ENCODE measurements at places on chromosomes 11 and 22. TPM values are rescaled to one million over a fixed set of nuclear protein-coding genes. Genes with fewer than 3 reads are reported as not detected.
A peak's percentile ranks its signal among the peaks of the same experiment; 100 is the strongest.

- peak; percentile 10 for DNase-seq
Observed at GRCh38 chr11:102111011-102111786, 952 bp downstream of the YAP1 start.

- no peak for DNase-seq
Observed at GRCh38 chr11:23284631-23285030, 424.4 kb upstream of the CCDC179 start.

DNA sequence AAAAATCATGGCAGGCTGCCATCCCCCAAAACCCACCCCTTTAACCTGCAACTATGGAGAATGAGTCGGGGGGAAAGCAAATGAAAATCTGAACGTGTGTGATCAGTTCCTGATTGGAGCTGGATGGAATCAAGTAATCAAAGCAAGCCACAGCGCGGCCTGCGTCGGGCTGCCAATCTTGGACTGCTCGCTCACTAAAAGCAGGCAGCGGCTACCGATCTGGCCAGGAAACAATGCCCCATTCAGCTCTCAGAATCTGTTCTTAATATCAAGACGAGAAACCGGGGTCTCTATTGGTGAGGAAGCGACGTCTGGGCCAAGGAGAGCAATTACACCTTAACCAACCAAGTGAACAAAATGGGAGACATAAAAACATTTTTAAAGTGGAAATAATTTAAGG lies 472.2 kb downstream of the SOX6 start:
- no peak for DNase-seq

- no peak for DNase-seq
Observed at GRCh38 chr11:15346907-15347306, 232.2 kb downstream of the INSC start.

GRCh38 chr22:41106122-41106968 lies 14.0 kb downstream of the EP300 start:
- no peak for DNase-seq

DNA sequence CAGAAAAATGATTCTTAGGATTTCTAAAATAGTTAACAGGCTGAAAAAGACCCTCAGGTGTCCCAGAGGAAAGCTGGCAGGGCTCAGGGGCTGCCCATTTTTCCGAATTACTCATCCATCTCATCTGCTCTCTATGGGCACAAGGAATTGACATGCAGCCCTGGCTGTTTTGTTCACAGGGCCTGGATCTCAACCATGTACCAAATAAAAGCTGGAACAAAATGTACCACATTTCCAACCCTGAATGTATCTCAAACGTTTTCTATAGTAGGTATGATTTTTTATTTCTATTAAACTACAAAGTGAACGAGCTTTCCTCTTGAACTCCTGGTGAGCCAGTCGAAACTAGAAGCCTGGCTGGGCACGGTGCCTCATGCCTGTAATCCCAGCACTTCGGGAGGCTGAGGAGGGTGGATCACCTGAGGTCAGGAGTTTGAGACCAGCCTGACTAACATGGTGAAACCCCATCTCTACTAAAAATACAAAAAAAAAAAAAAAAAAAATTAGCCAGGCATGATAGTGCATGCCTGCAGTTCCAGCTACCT lies 43.8 kb upstream of the RASD2 start:
- DNase-seq, result no peak

GRCh38 chr22:49210606-49211005 lies 617.1 kb downstream of the BRD1 start:
- no peak for DNase-seq

- DNase-seq, result no peak
Observed at GRCh38 chr11:3781423-3781822, 15.9 kb downstream of the NUP98 start.

DNA sequence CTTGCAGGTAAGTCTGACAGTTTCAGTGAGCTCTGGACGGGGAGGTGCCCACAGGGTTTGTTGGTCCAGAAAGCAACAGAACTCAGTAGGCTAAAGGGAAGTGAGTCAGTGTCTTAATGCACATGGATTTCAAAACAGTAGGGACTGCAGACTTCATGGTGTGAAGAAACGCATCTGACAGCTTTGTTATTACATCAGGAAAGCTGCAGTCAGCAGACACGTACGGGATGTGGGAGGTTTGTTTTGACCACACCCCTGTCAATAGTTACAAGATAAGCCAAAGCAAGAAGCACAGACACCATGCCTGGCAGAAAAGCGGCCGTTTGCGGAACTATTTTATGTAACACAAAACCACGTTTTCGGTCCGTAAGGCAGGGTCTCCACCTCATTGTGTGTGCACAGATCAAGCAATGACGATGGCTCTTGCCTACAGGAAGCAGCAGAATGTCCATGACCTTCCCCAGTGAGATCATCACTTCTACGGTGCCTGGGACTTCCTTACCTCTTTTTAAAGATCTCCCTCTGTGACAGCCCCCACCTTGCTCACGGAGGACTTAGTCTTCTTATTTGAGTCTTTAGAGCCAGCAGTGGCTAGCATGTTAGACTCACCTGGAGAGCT lies 58.2 kb upstream of the FTH1 start:
- peak; percentile 87 for DNase-seq

DNA sequence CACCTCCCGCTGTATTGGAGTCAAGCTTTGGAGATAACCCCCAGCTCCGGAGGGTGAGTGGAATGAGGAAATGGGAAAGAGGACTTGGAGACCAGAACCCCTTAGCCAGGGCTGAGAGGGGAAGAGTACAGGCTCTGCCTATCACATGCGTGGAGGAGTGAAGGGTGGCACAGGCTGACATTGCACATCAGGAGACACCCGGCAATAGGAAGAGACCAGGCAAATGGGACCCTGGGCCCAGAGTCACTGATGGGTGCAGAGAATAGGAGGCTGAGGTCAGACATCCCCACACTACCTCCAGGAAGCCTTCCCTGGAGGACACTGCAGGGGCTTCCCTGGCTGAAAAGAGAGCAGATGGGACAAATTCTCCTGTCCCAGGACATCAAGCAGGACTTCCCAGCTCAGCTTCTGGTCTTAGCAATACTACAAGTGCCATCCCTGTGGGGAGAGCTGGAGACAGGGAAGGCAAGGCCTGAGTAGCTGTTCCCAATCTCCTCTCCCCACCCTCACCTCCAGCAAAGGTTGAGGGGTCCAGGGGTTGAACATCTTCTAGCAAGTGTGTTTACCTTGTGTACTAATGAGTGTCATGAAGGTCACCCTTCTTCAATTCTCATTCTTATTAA lies 160.7 kb downstream of the BUD13 start:
- no peak for DNase-seq

DNA sequence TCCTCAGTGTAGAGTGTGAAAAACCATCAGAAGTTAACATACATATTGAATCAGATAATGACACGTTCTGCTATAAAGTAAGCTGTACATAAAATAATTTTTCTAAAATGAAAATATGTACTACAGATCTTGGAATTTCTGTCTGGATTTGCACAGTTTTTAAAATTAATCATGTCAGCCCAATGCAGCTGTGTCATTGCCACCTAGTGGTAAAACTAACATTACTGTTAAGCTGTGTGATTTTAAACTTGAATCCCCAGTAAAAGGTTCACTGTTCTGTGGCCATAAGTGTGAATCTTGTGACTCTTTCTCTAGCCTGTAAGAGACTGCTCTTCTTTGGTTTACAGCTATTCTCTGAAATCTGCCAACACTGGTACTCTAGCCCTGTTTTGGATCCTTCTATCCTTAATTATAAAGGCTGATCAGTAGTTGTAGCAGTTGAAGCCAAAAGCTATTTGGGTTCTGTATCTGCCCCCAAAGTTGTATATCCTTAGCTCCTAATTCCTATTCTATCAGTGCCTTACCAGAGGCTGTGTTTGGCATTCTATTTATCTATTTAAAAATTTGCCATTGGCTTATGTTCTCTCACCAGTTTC lies 4.0 kb downstream of the JRKL start:
- no peak for DNase-seq

GRCh38 chr11:74966651-74967050 lies 17.6 kb downstream of the SPCS2 start:
- DNase-seq, result no peak

DNA sequence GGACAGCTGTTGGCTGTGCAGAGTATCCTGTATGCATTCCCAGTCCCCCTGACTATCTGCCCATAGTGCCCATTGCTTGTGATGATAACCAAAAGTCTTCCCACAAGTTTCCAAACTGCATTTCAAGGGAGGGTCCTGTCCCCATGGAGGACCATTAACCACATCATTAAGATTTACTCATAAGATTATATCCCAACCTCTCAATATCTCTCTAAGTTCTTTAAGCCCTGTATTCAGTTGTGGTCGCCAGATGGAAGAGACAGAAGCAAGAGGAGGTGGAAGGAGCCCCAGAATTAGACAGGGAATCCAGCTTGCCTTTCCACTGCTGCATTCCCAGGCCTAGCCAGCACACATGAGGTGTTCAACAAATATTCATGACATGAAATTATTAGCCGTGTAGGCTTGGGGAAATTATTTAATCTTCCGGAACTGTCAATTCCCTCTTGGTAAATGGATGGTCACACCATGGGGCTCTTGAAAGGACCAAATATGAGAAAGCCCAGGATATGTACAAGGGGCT lies 42.6 kb upstream of the TIMP3 start:
- no peak for DNase-seq

DNA sequence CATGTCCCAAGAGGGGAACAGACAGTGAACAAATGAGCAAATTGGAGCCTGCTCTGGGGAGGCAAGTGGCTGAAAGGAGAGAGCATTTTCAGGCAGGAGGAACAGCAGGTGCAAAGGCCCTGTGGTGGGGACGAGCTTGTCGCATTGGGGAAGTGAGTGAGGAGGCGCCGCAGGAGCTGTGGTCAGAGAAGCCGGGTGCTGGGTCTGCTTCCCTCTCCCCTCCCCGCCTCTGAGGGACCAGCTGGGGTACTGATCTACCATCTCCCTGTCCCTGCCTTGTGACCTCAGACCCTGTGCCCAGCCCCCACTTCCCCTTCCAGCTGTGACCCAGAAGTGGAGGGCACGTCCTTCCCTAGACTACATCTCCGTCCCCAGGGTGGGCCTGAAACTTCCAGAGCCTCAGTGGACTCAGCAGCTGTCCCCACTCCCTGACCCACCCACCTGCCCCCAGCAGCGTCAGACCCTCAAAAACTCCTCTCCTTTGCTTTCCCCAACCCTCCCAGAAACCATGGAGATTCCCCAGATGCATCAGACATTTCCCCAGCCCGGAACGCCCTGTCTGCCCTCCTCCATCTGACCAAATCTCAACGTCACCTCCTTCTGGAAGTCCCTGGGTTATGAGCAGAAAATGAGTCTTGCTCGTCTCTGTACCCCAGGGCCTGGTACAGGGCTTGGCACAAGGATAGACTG lies 19.7 kb upstream of the PDGFB start:
- DNase-seq, result no peak

- no peak for DNase-seq
Observed at GRCh38 chr11:57483562-57483918, 23.2 kb downstream of the RTN4RL2 start.

- DNase-seq, result no peak
Observed at GRCh38 chr22:41818011-41818410, 14.9 kb upstream of the SREBF2 start.

Gene POU2AF1
- total RNA-seq, result 9.3 TPM

Gene SMIM35
- 1.0 TPM for total RNA-seq

Gene C22orf42
- not detected for total RNA-seq

Gene CD3G
- total RNA-seq, result 171 TPM

Gene OR52I2
- not detected for total RNA-seq

Gene KRTAP5-11
- total RNA-seq, result not detected

Gene SLC17A6
- not detected for total RNA-seq

Gene OR8B12
- not detected for total RNA-seq

Gene OR8G1
- total RNA-seq, result not detected

Gene GAS2L1
- 1.2 TPM for total RNA-seq
